ENCODE measurements at places on chromosomes 13 and 19.
A peak's percentile ranks its signal among the peaks of the same experiment; 100 is the strongest.

DNA sequence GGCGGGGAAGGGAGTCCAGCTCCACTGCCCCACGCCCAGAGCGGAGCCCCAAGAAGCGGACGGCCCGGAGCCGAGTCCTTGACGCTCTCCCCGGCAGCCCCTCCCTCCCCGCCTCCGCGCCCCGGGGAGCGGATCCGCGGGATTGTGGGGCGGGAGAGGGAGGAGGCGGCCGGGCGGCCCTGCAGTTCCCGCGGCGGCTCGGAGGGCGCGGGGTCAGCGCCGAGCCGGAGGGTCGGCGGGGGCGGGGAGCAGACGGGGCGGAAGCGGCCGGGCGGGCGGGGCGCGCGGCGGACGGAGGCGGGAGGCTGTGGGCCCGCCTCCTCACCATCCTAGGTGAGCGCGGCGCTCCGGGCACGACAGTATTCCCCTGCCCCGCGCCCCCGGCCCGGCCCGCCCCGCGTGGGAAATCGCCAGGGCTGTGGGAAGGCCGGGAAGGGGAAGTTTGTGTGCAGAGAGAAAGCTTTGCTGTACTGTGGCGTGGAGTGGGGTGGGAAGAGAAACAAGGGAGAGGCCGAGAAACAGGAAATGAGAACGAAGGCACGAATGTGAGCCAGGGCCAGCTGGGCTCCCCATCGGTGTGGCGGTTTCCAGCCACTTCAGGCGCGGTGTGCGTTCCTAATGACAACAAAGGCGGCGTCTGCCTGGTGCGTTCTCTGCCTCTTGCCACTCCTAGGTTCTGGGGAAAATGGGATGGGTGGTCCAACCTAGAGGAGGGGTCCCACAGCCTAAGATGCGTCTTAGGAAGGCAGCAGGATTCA is 1.3 kb upstream of the KLF12 start:
- DNase-seq = peak; percentile 74

GRCh38 chr19:39676004-39676403 is 20.3 kb downstream of the LGALS16 start:
- peak; percentile 35 for DNase-seq

- no peak for DNase-seq
Observed at GRCh38 chr13:27472441-27472840, 22.1 kb upstream of the MTIF3 start.

DNA sequence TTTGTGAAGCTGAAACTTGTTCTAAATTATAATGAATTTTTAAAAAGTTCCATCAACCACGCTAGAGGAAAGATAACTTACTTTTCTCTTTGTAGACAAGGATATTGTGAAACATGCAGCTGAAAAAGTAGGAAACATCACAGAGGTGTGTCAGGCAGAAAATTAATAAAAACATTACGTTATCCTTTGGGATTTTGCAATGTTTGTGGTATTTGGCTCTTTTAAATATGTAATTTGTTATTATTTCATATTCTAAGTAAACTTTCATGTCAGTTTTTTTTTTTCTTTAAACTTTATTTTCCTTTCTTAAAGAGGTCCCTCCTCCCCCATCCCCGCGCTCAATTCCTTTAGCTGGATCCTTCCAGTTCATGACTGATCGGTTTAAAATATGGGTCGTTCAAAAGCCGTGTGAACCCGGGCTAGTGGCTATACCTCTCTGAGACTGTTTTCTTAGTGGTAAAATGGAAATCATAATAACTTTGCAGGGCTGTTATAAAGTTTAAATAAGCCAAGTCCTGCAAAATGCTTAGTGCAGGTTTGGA is 740 bp upstream of the CCDC61 start:
- DNase-seq = no peak

DNA sequence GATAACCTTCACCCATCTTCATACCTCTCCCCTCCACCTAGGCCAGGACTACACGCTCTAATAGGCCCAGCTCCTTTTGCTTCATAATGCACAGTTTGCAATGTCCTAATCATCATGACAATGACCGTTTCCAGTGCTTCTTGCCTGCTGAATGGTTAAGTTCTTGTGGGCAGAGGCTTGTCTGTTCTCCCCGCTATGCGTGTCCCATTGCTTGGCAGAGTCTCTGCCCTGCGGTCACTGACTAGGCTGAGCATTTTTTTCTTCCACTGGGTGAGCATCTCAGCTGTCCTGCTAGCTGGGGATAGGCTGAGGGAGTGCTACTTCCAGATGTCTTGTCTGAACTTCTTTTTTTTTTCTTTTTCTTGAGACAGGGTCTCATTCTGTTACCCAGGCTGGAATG is 314.7 kb downstream of the UQCRFS1 start:
- DNase-seq = no peak

DNA sequence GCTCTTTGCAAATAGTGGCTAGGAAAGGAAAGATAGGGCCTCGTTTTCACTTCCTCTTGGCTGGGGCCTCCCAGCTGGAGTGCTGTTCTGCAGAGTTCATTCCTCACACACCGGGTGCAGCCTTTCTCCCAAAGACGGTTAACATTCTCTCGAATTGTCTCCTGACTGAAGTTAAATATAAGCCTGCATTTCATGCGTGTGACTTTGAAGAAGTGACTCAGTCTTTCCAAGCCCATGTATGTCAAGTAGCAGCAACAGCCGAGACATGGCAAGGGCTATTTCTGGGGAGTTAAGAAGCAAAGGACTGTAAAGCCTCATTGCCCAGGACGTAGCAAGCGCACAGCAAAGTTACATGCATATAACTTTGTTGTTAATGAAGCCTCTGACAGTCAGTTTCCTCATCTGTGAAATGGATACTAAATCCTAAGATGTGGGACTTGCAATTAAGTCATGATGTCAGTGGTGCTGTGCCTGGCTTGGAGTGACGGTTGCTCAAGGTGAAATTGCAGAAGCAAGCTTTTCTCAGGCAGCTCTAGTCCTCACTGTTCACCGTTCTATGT is 502.4 kb downstream of the MYO16 start:
- DNase-seq = peak; percentile 63

DNA sequence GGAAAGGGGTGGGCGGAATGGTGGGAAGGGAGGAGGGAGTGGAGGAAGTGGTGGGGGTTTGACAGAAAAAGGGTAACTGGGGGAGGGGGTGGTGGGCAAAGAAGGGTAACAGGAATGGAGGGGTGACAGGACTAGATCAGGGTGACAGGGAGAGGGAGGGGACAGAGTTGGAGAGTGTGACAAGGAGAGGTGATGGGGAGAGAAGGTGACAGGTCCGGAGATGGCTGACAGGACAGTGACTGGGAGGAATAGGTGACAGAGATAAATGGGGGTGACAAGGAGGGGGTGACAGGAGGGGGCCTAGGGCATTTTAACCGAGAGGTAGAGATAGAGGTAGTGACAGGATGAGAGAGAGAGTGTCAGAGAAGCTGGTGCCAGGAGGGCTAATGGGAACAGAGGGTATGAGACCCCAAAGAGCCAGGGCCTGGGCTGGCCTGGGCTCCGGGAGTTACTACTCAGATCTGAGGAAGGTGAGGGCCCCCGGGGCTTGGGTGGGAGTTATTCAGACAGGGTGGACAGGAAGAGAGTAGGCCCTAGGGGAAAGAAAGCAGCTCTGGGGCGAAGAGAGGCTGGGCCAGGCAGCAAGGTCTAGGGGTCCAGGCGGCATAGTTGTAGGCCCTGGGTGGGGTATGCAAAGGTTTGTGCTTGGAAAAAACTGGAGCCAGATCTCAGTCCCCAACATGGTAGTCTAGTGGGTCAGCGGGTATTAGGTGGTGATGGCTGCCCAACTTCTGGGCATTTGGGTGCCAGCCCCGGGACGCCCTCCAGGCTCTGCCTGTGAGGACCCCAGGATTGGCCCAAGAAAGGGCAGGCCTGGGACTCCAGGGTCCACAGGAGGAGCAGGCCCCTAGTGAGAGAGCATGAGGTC is 660 bp downstream of the CIC start:
- no peak for DNase-seq

- peak; percentile 36 for DNase-seq
Observed at GRCh38 chr19:13726323-13726722, 38.0 kb upstream of the MRI1 start.

GRCh38 chr13:83503424-83503823 is 378.9 kb downstream of the SLITRK1 start:
- no peak for DNase-seq

GRCh38 chr19:48514123-48514458 is 2.5 kb upstream of the LMTK3 start:
- no peak for DNase-seq

GRCh38 chr13:21960108-21960507 is 289.2 kb downstream of the FGF9 start:
- DNase-seq = no peak

DNA sequence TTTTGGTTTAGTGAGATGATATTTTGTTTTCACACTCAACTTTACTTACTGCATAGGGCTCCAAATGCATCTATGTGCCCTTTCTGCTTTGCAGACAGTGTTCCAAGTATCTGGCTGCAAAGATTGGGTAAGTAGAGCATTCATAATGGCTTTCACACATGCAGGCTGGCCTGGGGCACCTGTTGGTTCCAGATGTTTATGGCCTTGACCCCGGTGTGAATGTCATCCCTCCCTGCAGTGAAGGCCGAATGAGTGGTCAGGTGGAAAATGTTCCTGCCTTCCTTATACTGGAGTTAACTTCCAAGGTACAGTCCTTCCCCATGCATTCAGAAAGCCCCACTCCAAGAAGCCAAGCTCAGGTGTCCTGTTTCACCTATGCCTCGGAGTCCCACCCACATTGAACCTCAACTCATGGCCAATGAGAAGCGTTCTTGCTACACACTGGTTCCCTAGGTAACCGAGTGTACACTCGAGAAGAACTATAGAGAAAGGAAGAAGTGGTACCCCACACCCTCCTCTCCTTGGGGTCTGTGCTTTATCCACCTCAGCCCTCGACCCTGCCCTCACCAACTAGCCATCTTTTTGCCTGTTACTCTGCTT is 23.0 kb upstream of the ZNF536 start:
- DNase-seq = no peak

- peak; percentile 81 for DNase-seq
Observed at GRCh38 chr19:34345947-34346351, 19.0 kb upstream of the GPI start.

DNA sequence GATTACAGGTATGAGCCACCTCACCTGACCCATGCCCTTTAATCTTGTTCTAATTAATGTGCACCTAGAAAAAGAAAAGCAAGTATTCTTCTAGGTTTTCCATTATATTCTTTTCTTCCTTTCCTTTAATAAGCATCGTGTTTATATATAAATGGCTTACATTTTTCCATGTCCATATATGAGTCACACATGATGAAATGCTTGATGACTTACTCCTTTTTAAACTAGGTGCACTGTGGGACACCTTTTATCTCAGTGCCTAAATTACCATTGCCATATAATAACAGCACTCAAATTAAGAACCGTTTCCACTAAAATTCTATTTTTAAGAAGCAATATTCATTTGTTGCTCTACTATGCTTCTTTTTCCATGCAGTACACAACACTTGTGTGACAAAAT is 363.3 kb downstream of the LIG4 start:
- DNase-seq = no peak

Data from hematopoietic multipotent progenitor cell treated with erythropoietin and hydrocortisone succinate and interleukin-3 and kit ligand, for 4 days (in vitro differentiated cells).